ENCODE measurements at places on chromosomes 2 and 18.
A peak's percentile ranks its signal among the peaks of the same experiment; 100 is the strongest.

GRCh38 chr2:140481136-140481535 is 1649.7 kb downstream of the LRP1B start:
- DNase-seq: no peak

DNA sequence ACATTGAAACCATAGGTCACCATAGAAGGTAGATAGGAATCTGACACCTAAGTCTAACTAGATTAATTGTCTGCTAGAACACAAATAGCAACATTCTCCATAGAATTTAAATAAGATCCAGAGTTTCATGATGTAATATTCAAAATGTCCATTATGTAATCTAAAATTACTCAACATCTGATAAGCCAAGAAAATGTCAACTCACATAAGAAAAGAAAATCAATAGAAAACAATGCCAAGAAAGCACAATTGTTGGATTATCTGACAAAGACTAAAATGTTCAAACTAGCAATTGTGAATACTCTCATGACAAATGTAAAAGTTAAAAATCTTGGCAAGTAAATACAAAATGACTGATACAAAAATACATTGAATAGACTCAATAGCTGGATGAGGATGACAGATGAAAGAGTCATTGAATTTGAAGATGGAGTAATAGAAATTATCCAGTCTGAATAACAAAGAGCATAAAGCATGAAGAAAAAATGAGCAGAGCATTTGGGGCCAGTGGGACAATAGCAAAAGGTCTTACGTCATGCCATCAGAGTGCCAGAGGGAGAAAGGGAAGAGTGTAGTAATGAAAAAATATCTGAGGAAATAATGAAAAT is 358.6 kb downstream of the METTL4 start:
- no peak for DNase-seq

GRCh38 chr2:85325466-85325811 is 2.4 kb downstream of the TGOLN2 start:
- DNase-seq: no peak

DNA sequence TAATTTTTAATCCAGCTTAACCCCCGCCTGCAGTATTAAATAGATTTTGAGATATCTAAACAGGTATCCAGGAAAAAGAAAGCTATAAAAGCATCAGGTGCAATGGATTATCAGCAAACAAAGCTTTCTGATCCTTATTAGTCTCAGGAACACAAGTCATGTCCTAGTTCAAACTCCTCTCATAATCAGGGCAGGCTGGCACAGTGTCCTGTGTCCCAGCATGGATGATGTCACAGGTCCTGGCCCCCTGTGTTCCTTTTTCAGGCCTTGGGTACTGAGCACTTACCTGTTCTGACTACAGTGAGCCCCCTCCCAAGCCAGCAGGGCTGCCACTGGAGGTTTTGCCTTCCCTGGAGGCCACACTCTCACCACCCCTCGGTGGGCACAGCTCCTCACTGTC is 19.5 kb upstream of the MRO start:
- no peak for DNase-seq

- no peak for DNase-seq
Measured at GRCh38 chr2:45714679-45715078, 63.2 kb downstream of the PRKCE start.

GRCh38 chr2:84301717-84302116 is 157.4 kb downstream of the SUCLG1 start:
- DNase-seq: no peak

- DNase-seq: no peak
Measured at GRCh38 chr2:62527478-62528210, 21.6 kb upstream of the TMEM17 start.

GRCh38 chr2:136798766-136799165 is 33.4 kb downstream of the THSD7B start:
- no peak for DNase-seq

- peak; percentile 33 for DNase-seq
Measured at GRCh38 chr2:8684540-8684877, 2.7 kb downstream of the ID2 start.

DNA sequence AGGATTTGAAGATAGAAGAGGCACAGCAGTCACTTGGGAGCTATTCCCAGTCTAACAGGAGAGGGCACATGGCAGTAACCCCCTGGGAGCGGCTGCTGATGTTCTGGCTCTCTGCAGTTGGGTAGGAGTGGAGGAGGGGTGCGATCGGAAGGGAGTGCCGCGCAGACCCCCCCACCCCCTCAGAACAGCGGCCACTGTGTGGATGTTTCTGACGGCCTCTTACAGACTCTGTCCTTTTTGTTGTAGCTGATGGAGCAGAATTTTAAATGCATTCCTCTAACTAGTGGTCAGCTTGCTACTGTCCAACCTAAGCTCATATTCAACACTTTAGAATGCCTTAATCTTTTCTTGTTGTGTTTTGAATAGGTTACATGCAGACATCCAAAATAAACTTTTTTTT is 127.9 kb downstream of the AGAP1 start:
- DNase-seq: no peak

DNA sequence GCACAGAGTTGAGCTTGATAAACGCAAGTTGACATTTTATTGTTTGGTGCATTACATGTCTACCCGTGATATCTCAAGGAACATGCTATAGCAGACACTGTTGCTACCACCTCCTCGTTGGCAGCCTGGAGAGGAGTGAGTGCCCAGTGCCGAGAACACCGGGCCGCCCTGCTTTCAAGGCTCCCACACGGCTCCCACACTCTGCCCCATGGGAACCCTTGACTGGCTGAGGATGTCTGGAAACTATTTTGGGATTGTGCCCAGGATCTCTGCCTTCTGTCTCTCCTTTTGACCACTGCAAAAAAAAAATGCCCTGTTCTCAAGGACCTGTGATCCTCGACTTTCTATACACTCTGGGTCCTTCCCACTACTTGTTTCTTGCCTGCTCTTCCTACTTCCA is 21.1 kb downstream of the TET3 start:
- no peak for DNase-seq

- DNase-seq: peak; percentile 34
Measured at GRCh38 chr2:241218131-241219029, 29.9 kb downstream of the ANO7 start.

DNA sequence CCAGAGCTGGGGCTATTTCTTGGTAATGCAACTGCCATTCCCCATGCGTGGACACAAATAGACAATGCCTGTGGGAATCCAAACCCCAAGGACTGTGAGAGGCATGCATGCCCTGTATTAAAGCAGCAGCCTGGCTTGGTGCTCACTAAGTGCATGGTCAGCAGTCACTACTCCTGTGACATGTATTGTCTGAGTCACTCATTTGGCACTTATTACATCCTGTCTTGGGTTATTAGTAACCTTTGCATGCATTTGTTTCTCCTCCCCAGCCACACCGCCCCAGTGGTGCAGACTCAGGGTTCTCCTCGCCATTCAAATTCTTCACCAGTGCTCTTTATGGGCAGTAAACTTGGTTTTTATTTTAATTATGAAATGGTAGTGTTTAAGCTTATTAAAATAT is 30.2 kb downstream of the PRKCE start:
- no peak for DNase-seq

DNA sequence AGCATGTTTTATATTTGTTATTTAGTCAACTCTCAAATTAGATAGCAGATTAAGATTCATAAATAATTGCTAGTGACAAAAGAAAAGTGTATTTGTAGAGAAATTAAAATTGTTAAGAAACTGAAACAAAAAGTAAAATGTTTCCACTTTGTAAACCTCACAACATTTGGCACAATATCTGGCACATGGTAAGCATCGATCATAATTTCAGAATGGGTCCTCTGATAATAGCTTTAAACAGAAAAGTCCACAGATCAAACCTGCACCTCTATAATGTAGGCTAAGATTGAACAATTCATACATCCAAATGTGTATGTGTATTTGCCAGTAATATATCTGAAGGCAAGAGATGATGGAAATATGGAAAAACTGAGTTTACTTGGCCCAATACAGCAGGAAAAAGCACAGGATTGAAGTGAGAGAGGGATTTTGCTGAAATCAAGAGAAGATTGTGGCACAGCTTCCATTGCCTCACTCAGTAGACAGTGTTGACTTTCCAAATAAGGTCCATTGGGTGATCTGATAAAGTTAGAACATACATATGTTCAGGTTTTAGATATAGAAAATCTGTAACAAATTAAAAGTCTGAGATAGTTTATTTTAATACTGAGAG is 39.4 kb downstream of the COBLL1 start:
- no peak for DNase-seq

- no peak for DNase-seq
Measured at GRCh38 chr2:102553601-102554000, 65.8 kb upstream of the SLC9A2 start.

GRCh38 chr2:158725441-158725891 is 69.7 kb upstream of the DAPL1 start:
- DNase-seq: no peak

GRCh38 chr2:224545884-224546644 is 39.1 kb downstream of the CUL3 start:
- no peak for DNase-seq

DNA sequence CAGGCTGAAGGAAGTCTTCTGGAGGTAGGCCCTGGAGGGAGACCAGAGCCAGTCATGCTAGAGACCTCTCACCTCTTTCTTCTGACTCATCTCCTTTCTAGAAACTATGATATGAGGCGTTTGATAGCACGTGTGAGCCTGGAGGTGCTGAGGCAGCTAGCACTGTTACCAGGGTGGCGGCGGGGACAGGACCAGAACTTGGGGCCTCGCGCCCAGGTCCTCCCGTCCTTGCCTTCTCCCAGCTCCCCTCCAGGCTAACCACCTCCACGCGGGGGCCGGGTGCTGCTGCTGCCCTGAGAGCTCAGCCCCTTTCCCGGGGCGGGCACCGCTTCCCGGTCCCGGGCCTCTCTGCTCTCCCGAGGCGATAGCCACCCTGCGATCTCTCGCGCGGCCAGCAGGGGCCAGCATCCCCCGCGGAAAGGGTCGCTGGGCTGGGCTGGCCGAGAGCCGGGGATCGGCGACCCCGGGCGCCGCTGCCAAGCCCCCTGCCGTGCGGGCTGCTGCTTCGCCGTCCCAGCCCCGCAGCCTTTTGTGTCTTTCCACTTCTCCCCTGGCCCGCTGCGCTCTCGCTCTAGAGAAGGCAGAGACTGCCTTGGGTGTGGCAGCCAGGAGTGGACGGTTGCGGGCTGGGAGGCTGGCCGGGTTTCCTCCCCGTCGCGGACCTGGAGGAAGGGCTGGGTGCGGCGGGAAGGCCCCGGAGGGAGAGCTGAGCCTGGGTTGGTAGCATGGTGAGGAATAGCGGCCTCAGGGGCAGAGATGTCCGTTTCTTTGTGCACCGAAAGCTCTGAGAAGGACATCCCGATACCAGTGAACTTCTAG is 49.1 kb downstream of the TMEM17 start:
- DNase-seq: peak; percentile 40

DNA sequence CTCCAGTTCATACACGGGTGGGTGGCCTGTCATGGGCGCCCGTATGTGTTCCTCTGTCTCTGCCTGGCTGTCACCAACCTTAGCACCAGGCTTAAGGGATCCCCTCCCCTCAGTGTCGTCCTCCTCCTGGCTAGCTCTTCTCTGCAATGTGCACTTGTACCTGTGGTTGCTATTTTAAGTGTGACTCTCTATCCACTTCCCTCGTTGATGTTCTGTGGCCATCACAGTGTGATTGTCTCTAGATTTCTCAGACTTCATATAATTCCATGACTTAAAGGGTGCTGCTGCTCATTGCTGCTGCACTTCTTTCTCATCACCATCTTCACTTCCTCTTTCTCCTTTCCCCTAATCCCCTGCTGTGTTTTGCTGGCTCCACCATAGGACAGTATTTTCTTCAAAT is 143.4 kb downstream of the EML6 start:
- no peak for DNase-seq

- no peak for DNase-seq
Measured at GRCh38 chr2:1494257-1494656, 81.0 kb downstream of the TPO start.

DNA sequence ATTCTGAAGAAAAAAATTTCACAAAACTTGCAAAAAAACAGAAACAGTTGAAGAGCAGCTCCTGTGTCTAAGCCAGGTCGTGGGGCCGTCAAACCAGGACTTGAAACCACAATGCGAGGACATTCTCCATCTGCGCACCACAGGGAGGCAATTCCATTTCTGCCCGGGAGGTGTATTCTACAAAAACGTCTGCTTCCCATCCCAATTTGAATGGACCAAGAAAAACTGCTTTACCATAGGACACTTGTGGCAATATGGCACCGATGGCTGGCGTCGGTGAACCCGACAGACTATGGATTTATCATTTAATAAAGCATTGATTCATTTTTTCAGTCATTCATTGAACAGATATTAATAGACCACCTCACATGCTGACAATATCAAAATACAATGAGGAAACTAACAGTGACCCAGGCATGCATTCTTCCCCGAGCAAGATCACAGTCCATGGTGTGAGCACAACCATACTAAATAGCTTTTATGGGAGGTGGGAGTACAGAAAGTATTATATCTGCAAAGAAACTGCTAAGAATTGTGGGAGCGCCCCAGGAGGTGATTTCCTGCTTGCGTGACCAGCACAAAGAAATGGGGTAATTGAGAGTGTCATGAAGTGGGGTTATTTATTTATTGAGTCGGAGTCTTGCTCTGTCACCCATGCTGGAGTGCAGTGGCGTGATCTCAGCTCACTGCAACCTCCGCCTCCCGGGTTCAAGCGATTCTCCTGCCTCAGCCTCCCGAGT is 10.5 kb upstream of the ZAP70 start:
- no peak for DNase-seq

Data from CD4-positive, alpha-beta T cell treated with Interferon gamma for 1 hour (primary cell).